ENCODE measurements at places on chromosomes 5 and 9.

DNA sequence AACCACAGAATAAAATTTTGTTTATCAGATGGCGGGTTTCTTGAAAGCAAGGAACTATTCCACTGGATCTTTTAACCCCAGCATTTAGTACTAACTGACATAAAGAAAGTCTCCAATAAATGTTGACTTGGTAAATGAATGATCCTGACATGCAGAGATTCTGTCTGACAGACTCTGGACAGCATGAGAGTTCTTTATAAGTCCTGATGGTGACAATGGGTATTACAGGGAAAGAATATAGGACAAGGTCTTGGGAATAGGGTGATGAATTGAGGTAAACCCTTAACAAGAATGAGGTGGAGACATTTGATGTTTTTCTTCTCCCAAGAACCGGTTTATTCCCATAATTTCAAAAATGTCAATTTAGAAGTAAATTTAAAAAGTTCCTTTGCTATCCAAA, 453.9 kb downstream of the TUSC1 start:
- DNase-seq = no peak

DNA sequence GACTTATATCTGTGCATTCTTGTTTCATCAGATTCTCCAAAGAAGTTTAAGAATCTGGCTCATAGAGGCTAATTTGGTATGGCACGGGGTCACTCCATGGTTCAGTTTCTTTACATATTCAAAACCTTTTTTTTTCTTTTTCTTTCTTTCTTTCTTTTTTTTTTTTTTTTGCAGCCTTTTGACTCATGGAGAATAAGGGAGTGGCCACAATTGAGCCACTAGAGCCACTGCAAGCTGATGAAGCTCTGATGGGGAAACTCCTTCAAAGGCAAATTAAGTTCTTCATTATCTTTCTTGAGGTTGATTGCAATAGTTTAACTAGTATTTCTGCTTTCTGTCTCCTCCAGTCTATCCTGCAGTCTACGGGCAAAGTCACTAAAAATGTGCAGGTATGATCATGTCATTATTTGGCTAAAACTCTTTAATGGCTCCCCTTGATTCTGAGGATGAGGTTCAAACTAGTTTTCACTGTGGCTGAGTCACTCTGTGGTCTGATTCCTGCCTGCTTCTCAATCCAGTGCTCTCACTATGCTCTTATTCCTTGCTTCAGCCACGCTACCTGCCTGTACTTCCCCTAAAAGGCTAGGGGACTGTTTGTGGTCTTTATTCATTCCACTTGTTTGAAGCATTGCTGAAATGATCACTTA, 93.5 kb upstream of the RIOK2 start:
- no peak for DNase-seq

DNA sequence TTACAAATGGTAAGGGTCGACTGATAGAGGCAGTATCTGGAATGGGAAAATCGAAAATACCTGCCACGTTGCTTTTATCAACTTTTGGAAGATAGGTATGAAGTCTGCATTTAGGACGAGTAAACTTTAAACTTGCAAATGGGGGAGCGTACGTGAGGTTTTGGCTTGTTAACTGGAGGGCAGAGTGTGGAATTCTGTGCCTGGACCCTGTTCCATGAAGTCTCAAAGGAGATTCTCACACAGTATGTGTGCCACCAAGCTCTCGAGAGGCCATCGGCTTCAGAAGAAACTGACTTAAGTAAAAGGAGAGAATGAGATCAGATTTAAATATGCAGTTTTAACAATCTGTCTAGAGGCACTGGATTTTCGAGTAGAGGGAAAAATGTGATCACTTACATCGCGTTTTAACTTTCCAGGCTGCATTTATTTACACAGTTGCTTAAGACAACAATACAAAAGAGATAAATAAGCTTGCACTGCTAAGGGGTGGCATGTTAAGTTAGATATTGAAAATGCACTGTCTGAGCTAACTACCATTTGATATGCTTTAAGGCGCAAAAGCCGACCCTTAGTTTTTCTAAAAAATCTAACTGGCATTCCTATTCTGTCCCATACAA, 401.6 kb downstream of the EBF1 start:
- no peak for DNase-seq

- no peak for DNase-seq
These were observed 138.2 kb downstream of the SNX18 start for GRCh38 chr5:54655761-54656160.

DNA sequence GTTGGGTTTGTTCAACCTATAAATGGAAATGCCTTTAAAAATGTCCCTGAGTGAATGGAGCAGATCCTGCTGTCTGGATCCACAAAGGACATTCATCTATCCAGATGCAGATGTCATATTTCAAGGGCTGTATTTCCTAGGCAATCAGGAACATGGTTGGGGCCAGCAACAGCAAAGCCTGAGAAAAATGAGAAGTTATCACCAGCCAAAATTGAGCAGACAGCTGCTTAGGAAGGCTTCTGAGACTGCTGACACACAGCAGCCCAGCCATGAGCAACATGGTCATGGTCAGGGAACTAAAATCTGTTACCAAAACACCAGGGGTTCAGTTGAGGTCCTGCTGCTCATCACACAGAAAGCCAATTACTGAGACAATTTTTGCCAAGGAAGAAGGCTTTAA, 9.2 kb upstream of the IL7R start:
- DNase-seq = no peak

- no peak for DNase-seq
These were observed 147.5 kb upstream of the PIK3R1 start for GRCh38 chr5:68067976-68068603.

DNA sequence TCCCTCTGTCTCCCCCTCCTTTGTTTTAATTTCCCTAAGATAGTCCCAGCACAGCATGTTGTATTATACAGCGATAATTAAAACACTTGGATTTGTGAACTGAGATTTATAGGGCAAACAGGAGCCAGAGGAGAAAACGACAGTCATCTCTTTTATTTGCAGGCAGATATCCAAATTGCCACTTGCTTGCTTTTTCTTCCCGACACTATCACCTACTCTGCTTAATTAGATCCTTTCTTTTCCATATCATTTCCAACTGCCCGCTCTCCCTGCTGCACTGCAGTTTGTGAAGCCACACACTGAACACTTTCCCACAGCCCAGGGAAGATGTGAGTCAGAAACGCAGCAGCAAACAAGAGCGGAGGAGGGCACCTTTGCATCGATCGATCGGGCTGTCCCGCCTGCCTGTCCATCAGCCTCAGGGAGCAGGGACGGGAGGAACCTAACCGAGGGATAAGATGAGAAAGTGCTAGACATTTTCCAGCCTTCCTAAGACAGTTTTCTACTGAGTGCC, 35.8 kb upstream of the SPRY4 start:
- no peak for DNase-seq

DNA sequence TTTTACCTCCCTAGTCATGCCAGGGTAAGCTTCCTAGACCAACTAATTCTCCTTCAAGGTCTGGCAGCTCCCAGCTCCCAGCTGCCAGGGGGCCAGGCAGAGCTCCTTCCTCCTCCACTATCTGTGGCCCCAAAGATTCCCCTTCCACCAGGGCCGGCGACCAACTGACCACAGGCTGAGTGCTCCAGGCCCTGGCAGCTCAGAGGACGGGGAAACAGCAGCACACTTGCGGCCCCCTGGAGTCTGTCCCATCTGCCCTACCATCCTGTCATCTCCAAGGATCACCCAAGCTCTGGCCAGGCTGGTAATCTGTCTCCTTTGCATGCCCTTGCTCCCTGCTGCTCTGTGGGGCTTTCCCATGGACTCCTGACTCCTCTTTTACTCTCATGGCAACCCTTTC, 31.2 kb upstream of the BASP1 start:
- no peak for DNase-seq
